ENCODE measurements at places on chromosomes 4 and X. TPM values are rescaled to one million over a fixed set of nuclear protein-coding genes. Genes with fewer than 3 reads are reported as not detected.

Gene USP9X
- 120 TPM for total RNA-seq

Gene PNMA5
- total RNA-seq: not detected

Gene NPNT
- not detected for total RNA-seq

Gene LAMTOR3
- 39.1 TPM for total RNA-seq

Gene REELD1
- total RNA-seq: not detected

Gene ARHGAP6
- total RNA-seq: 3.6 TPM

Gene HEPH
- 2.2 TPM for total RNA-seq

Gene C4orf36
- not detected for total RNA-seq

Gene TBC1D9
- 47.8 TPM for total RNA-seq

Gene ADGRL3
- 193 TPM for total RNA-seq

Gene BRS3
- not detected for total RNA-seq

Gene SMR3B
- not detected for total RNA-seq

Gene NEUROG2
- total RNA-seq: 7.3 TPM

Gene EPHA5
- 108 TPM for total RNA-seq

Gene NAA15
- total RNA-seq: 44.9 TPM

Gene WDR17
- total RNA-seq: 6.3 TPM

Gene CHM
- total RNA-seq: 25.2 TPM

Gene NLRP2B
- total RNA-seq: not detected

Gene H2BW2
- total RNA-seq: not detected

Gene HSFX1
- 1.8 TPM for total RNA-seq

Gene FAM47A
- not detected for total RNA-seq

Gene PDZD4
- total RNA-seq: 41.8 TPM
